PC-9 (cell line): ENCODE measurements at places on chromosomes 7 and 10.
A peak's percentile ranks its signal among the peaks of the same experiment; 100 is the strongest.

DNA sequence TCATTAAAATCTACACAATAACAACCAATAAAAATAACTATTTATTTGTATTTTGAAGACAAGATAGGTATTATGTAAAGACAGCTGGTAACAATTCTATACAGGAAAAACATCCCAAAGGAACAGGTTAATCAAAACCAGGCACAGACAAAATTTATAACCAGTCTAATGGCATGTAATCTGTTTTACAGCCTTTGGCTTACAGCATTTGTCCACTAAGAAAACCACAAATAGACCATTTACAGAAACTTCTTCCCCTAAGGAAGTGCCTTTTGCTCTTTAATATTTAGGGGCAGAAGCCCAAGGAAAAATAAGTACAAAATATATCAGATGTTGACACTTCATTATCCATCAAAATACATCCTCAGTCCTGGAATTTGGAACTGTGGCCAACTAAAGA is 65.0 kb downstream of the SVIL start:
- H3K4me1 ChIP-seq = no peaks in the 10 kb centered on the region
- no peaks in the 10 kb centered on the region for H3K36me3 ChIP-seq
- DNase-seq = no peak
- no peak overlapping the region for H3K4me3 ChIP-seq

- no peak overlapping the region for H3K4me3 ChIP-seq
- H3K36me3 ChIP-seq = no peaks in the 10 kb centered on the region
- no peaks in the 10 kb centered on the region for H3K27me3 ChIP-seq
- H3K4me1 ChIP-seq = no peaks in the 10 kb centered on the region
- no peak for DNase-seq
These were observed 30.3 kb downstream of the ZAN start for GRCh38 chr7:100763556-100764140.

- no peaks in the 10 kb centered on the region for H3K36me3 ChIP-seq
- H3K4me3 ChIP-seq = no peak overlapping the region
- no peak for DNase-seq
- H3K4me1 ChIP-seq = no peaks in the 10 kb centered on the region
These were observed 158.8 kb upstream of the ZNF804B start for GRCh38 chr7:88600695-88601094.

DNA sequence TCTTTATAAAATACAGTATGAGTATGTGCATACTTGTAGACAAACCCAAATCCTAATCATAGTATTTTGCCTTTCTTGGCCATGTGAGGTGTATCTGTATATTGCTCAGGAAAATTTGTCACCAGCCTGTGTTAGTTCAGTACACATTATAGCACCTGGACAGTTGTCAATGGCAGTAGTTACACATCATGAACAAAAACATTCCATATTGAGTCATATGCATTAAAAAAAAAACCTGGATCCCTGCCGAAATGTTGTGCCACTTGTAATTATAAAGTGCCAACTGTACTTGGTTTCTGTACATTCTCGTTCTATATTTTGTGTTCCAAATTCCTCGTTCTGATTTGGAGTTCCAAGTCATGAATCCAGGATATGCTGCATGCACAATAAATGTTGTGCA is 410.4 kb downstream of the INHBA start:
- DNase-seq = peak; percentile 25
- H3K4me3 ChIP-seq = no peak overlapping the region
- no peaks in the 10 kb centered on the region for H3K36me3 ChIP-seq

DNA sequence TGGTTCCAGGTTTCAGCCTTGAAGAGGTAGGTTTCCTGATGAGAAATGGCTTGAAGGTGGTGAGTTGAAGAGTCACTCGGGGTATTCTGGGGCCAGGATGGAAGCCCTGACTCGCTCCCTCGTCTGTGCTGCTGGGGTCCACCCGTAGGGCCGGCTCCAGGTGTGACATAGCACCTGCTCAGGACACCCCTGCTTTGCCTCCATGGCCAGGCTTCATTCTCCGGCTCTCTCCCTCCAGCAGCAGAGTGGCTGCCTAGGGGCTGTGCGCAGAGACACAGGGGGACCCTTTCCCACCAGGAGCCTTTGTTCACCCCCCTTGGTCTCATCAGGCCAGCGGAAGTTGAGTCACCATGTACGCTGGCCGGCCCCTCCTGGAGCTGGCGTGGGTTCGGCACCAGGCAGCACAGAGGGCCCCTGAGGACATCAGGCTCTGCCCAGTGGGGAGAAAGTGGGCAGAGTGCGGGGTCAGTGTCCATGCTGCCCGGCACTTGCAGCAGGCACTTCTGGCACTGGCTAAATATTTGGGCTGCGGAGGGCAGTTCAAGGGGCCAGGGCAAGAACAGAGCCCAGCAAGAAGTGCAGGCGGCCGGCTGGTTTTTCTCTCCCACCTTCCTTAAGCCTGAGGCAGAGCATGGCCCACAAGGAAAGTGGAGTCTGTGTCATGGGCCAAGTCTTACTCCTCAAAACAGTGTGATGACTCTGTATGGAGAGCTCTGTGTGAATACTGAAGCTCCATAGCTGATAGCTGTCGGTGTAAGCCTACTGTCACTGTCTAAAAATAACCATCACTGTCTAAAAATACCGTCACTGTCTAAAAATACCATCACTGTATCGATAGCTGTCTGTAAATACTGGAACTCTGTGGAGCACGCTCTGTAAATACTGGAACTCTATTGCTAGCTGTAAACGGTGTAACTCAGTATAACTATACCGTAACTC is 3.7 kb upstream of the PRKAR1B start:
- no peak for DNase-seq
- H3K27me3 ChIP-seq = no peaks in the 10 kb centered on the region
- H3K4me1 ChIP-seq = peaks cover 29% of the 10 kb centered on the region
- peaks cover 25% of the 10 kb centered on the region for H3K36me3 ChIP-seq
- H3K4me3 ChIP-seq = no peak overlapping the region
- no peak overlapping the region for H3K27ac ChIP-seq

- DNase-seq = no peak
- no peak overlapping the region for H3K27ac ChIP-seq
- no peaks in the 10 kb centered on the region for H3K4me1 ChIP-seq
- H3K4me3 ChIP-seq = no peak overlapping the region
- H3K36me3 ChIP-seq = no peaks in the 10 kb centered on the region
These were observed 96.8 kb downstream of the GLRX3 start for GRCh38 chr10:130233035-130233360.

GRCh38 chr10:132027423-132027983 is 38.2 kb upstream of the JAKMIP3 start:
- DNase-seq = no peak
- H3K27me3 ChIP-seq = 0 out of 2 replicates have a peak, but pooled peaks cover 17% of the 10 kb centered on the region
- H3K4me1 ChIP-seq = no peaks in the 10 kb centered on the region
- H3K36me3 ChIP-seq = no peaks in the 10 kb centered on the region

DNA sequence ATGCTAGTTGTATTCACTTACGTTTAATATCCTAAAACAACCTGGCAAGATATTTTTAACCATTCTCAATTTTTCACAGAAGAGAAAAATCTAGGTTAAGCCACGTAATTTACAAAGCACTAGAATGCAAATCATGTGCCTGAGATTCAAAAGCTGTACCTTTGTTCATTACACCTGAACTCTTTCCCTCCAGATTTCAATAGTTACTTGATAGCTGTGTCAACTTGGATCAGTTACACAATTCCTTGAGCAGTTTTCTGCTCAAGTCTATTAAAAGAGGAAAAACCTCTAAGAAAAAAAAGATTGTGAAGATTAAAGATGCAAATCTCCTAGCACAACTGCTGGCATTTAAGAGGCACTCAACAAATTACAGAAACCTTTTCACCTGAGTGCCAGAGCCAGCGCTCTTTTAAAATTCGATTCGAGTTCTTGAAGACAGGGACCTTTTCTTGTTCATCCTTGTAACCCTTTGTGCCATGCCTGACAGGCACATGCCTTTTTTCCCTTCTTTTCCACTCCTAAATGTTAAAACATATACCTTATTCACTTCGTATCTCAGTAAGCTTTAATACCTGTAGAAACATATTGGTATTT is 886 bp downstream of the NSUN6 start:
- H3K27me3 ChIP-seq = no peaks in the 10 kb centered on the region
- peak overlapping the region; percentile 96 for H3K4me3 ChIP-seq
- H3K36me3 ChIP-seq = no peaks in the 10 kb centered on the region
- no peak for DNase-seq

- no peaks in the 10 kb centered on the region for H3K27me3 ChIP-seq
- H3K27ac ChIP-seq = no peak overlapping the region
- H3K36me3 ChIP-seq = no peaks in the 10 kb centered on the region
- DNase-seq = no peak
- no peaks in the 10 kb centered on the region for H3K4me1 ChIP-seq
- no peak overlapping the region for H3K4me3 ChIP-seq
These were observed 216.9 kb upstream of the FERD3L start for GRCh38 chr7:19362099-19362498.

DNA sequence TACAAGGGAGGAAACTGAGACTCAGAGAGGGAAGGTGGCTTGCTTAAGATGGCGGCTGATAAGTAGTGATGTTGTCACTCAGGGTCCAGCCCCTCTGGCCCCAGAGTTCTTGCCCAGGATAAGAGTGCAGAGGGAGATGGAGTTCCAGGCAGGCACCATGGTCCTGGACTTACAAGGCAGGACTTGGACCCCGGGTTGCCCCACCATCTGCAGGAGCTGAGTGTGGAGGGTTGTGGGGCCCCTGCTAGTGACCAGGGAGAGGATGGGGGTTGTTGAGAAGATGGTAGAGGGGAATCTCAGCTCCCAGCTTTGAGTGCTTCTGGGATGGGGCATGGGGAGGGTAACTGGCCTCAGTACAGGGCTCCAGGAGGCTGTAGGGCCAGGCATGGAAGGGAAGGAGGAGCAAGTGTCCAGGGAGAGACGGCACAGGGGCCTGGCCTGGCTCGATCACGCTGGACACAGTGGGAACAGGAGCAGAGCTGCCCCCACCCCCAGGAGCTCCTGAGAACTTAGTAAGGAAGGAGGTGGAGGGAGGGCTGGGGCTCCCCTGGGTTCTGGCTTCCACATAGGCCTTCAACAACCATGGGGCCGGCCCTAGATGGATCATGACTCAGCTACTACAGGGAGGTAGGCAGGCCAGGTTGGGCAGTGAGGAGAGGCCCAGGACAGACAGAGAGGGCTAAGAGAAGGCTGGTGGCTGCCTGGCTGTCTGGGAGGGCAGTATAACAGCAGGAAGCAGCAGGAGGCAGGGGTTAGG is 28.2 kb downstream of the PPIF start:
- DNase-seq = no peak
- H3K4me1 ChIP-seq = 0 out of 2 replicates have a peak, but pooled peaks cover 10% of the 10 kb centered on the region
- no peak overlapping the region for H3K27ac ChIP-seq
- no peaks in the 10 kb centered on the region for H3K36me3 ChIP-seq
- H3K4me3 ChIP-seq = no peak overlapping the region

DNA sequence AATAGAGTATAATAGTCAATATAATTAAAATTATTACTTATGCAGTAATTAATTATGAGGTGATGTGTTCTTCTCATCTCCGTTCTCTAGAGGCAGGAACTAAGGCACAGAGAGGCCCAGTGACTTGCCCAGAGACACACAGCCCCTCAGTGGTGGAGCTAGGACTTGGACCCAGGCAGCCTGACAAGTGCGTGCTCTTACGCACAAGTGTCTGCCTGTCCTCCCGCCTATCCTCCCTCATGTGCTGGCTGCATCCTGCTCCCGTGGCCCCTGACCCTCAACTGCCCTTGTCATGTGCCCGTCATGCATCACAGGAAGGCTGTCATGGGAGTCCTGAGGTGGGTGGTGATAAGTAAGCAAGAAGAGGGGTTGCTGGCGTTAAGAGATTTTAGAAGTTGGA is 14.3 kb downstream of the IL2RA start:
- DNase-seq = no peak
- no peak overlapping the region for H3K4me3 ChIP-seq
- H3K27me3 ChIP-seq = peaks cover 4% of the 10 kb centered on the region; the same call in 1 of the 2 replicates
- peaks cover 9% of the 10 kb centered on the region for H3K4me1 ChIP-seq
- no peaks in the 10 kb centered on the region for H3K36me3 ChIP-seq
- H3K27ac ChIP-seq = no peak overlapping the region

DNA sequence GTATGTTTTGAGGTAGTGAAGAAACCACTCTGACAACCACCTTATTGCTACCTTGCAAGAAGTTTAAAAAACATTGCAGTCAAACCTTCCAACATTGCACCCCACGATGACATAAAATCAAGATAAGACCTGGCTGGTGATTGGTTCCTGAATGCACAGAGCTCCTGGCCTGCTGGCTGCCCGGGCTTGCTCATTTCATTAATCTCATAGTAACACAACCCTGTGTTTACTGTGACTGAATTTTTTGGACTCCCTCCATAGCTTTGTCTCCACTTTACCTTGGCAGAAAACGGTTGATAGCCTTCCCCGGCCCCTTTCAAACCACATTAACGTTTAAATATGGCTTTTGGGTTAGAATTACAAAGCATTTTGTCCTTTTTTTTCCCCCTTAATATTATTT is 27.5 kb downstream of the VWA2 start:
- no peaks in the 10 kb centered on the region for H3K36me3 ChIP-seq
- H3K4me1 ChIP-seq = 0 out of 2 replicates have a peak, but pooled peaks cover 9% of the 10 kb centered on the region
- no peak overlapping the region for H3K4me3 ChIP-seq
- no peaks in the 10 kb centered on the region for H3K27me3 ChIP-seq
- H3K27ac ChIP-seq = no peak overlapping the region

DNA sequence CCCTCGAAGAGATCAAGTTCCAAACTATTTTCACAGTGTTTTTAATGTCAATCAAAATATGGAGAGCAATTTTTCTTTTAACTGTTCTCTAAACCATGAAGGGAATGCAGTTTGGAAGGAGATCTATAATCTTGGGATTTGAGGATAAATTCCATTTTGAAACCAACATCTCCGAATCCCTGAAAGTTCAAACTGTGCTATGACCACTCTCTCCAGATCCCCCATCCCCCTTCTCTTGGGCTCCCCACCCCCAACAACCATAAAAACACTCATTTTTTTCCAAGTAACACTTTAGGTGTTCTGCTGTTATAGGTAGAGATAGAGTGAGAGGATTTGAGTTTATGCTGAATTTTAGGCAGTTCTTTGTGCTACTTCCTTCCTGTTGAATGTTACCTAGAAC is 1.7 kb downstream of the CALD1 start:
- peaks cover 33% of the 10 kb centered on the region for H3K4me1 ChIP-seq
- DNase-seq = no peak
- H3K27me3 ChIP-seq = no peaks in the 10 kb centered on the region
- H3K27ac ChIP-seq = no peak overlapping the region
- H3K36me3 ChIP-seq = no peaks in the 10 kb centered on the region

- peak overlapping the region; percentile 92 for H3K27ac ChIP-seq
- H3K36me3 ChIP-seq = no peaks in the 10 kb centered on the region
- H3K4me1 ChIP-seq = peaks cover 32% of the 10 kb centered on the region
These were observed 81.2 kb upstream of the UCN3 start for GRCh38 chr10:5283305-5284158.

GRCh38 chr7:44491229-44491628 is 771 bp upstream of the NUDCD3 start:
- H3K27ac ChIP-seq = peak overlapping the region; percentile 92
- no peak for DNase-seq
- H3K4me1 ChIP-seq = peaks cover 27% of the 10 kb centered on the region
- 0 out of 2 replicates have a peak, but pooled peaks cover under 1% of the 10 kb centered on the region for H3K36me3 ChIP-seq

- DNase-seq = no peak
- H3K4me3 ChIP-seq = no peak overlapping the region
- no peaks in the 10 kb centered on the region for H3K36me3 ChIP-seq
- no peaks in the 10 kb centered on the region for H3K27me3 ChIP-seq
- no peak overlapping the region for H3K27ac ChIP-seq
These were observed 224.9 kb downstream of the SKIDA1 start for GRCh38 chr10:21300551-21300950.

- DNase-seq = no peak
- H3K4me3 ChIP-seq = peak overlapping the region; percentile 86
- H3K36me3 ChIP-seq = peaks cover 4% of the 10 kb centered on the region; the same call in 1 of the 2 replicates
- peaks cover 42% of the 10 kb centered on the region for H3K4me1 ChIP-seq
These were observed 638 bp upstream of the TRAPPC14 start for GRCh38 chr7:100159099-100159623.
